ENCODE measurements at places on chromosomes 4 and X.

DNA sequence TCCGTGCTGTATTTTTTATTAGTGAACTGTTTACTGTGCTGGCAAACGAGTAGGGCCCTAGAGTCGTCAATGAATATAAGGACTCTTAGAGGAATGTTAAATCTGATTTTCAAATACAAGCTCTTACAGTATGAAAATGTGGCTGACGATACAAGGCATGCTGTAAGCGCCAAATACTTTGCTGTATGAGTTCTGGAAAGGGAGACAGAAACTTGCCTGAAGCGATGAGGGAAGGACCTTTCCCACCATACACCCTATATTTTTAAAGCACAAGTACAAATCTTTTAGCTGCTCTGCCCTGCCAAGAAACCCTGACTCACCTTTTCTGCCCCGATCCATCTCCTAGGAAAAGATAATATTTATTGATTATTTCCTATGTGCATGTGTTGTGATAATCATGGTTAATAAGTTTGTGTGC lies 15.7 kb upstream of the RUFY3 start:
- no peak for DNase-seq

DNA sequence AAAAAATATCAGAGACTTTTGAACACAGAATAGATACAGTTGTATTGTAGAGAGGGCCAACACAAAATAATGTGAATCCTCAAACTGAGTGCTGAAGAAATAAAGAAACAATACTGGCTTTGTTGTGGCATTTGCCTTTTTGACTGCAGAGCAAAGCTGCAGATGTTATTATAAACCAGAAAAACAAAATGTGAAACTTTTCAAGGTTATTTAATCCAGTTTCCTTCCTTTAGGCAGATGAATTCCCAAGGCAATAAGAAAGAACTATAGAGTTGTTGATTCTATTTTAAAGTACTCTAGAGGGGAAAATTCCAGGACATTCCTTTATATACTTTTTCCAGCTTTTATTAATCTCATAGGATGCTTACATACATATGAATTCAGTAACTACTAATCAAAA lies 186.8 kb downstream of the NDST4 start:
- DNase-seq: no peak

DNA sequence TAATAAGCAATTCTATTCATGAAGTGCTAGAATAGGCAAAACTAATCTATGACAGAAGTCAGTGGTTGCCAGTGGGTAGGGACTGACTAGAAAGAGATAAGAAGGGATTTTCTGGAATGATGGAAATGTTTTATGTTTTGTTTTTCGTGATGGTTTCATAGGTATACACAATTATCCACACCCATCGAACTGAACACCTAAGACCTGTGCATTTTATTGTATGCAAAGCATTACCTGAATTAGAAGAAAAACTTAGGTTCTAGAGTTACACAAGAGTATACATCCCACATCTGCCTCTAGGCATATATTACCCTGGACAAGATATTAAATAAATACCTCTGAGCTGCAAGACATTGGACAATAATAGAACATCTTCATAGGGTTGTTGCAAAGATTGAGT lies 205.2 kb downstream of the SOWAHB start:
- no peak for DNase-seq

- no peak for DNase-seq
Observed at GRCh38 chr4:154916068-154916467, 135.0 kb downstream of the RBM46 start.

GRCh38 chr4:107736924-107737448 lies 17.0 kb upstream of the PAPSS1 start:
- DNase-seq: peak; percentile 54

- DNase-seq: no peak
Observed at GRCh38 chr4:140903522-140904475, 147.6 kb upstream of the TBC1D9 start.

DNA sequence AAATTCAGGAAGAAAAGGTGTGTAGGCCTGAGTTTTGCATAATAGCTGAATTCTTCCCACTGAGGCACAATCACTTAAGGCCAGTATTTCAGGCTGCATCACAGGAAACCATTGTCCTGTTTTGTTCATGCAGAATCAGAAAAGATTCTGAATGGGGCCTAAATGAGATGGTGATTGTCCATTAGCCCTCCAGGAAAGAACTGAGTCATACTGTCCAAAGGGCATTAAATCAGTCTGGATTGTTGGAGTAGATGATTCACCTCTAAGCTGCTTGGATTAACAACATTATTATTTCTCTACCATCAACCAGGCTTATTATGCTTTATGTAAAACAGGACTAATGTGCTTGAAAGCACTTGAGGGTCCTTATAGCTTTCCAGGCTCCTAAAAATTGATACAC lies 36.2 kb downstream of the CT47B1 start:
- DNase-seq: no peak

DNA sequence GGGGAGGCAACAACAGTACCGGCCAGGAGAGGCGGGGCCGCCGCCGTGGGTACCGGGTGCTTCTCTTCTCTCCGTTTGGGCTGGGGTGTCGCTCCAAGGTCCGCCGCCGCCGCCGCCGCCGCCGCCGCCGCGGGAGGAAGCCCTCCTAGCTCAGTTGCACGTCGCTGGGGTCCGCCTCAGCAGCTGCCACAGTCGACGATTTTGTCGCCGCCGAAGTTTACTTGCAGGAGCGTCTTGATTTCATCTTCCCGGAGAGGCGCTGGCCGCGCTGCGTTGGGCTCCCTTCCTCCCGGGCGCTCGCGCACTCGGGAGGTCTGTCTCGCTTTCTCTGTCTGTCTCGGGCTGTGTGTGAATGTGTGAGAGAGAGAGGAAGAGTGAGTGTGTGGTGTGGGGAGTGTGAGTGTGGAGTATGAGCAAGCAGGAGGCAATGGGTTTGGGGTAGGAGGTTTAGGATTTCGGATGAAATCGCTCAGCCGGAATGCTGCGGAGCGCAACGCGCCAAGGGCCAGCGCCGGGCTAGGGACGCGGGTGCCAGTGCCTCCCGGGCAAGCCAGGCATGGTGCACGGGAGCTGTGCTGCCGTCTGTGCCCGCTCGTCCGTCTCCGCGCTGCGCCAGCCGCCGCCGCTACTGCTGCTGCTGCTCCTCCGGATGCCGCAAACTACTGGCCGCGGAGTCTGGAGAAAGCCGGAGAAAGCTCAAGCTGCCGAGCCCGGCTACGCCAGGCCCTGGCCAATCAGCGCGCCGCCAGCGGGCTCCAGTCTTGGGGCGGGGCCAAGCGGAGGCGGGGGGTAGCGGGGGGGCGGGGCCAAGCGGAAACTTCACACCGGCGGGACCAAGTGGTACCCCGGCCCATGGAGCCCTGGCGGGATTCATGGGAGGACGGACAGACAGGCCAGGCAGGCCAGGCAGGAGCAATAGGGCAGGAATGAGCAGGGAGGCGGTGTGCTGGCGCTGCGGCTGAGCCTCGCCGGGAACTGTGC lies at the start of gene PCDH19:
Gene PCDH19, minus strand, starts transcription at position 664 of the 981 bp plus-strand sequence. CDS start 1,676 bp downstream, outside the sequence.
- no peak for DNase-seq

DNA sequence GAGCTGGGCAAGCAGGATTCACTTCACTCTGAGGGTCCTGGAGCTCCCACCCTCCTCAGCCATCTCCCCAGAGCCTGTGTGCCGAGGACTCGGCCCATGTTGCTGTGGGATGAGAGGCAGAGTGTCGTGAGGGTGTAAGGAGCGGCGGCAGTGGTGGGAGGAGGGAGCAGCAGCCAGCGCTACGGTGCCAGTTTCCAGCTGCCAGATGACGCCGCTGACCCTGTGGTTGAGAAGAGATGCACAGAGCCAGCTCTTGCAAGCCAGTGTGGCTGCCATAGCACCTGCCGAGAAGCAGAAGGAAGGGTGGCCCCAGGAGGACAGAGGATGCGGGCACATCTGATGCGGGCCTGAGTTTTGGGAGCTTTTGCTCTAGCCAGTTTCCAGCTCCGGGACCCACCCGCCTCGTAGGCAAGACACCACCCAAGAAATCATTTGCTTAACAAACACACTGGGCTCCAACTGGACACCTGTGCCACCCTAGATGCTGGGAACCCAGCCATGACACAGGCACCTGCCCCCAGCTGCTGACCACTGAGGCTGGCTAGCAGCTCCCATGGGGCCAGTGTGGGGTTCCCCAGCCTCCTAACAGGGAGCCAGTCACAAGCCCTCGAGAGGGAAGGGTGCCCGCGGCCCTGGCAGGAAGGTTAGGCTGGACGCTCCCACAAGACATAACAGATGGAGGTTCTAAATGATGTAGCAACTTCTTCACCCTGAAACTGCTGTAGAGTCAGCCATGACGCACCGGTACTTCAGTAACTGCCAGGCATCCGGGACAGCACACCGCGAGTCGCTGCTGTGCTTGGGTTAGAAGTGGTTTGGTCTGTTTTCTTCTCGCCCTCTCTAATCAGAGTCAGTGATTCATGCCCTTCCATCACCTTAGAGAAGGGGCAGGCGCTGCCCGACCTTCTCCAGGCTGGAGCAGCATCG lies 8.9 kb downstream of the MSANTD1 start:
- no peak for DNase-seq

GRCh38 chrX:74187211-74187610 lies 116.8 kb upstream of the ZCCHC13 start:
- no peak for DNase-seq

- DNase-seq: no peak
Observed at GRCh38 chr4:55547466-55547770, 709 bp upstream of the CLOCK start.

GRCh38 chrX:78687586-78687985 lies 28.5 kb upstream of the RTL3 start:
- no peak for DNase-seq

DNA sequence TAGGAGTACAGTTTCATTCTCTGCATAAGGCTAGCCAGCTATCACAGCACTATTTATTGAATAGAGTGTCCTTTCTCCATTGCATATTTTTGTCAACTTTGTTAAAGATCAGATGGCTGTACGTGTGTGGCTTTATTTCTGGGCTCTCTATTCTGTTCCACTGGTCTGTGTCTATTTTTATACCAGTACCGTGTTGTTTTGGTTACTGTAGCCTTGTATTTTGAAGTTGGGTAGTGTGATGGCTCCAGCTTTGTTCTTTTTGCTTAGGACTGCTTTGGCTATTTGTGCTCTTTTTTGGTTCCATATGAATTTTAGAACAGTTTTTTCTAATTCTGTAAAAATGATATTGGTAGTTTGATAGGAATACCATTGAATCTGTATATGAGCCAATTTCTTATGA lies 182.1 kb upstream of the DIAPH2 start:
- DNase-seq: no peak

DNA sequence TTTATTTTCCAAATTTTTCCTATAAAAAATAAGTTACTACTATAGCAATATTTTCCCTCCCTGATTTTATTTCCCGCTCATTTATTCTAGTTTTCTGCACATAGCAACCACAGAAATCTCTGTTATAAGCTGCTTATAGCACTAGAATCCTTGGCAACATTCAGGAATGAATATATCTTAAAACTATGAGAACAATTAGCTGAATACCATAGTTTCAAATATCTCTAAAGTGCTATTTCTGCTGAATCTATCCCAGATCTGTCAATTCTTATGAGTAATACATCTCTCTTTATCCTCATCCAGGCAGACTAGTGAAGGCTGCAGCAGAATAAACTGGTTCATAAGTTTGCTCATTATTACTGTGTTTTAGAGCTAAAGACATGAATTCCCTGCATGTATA lies 622.9 kb upstream of the DIPK2B start:
- DNase-seq: no peak

DNA sequence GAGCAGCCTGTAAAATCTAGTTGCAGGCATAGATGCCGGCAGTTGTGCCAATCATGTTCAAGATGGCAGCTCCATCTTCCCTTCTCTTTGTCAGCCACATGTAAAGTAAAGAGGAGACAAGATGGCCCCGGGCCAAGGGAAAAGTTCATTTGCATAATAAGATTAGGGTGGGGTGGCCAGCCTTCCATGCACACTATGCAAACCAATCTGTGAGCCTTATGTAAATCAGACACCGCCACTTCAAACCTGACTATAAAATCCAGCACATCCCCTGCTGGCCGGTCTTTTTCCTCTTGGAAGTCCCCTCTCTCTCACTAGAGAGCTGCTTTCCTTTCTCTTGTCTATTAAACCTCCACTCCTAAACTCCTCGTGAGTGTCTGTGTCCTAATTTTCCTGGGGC lies 78.9 kb upstream of the CBR4 start:
- no peak for DNase-seq

GRCh38 chrX:44431194-44431593 lies 87.7 kb upstream of the EFHC2 start:
- DNase-seq: no peak

GRCh38 chr4:10117359-10118047 lies 904 bp upstream of the WDR1 start:
- DNase-seq: peak; percentile 51

GRCh38 chr4:77826275-77826674 lies 7.1 kb upstream of the CNOT6L start:
- no peak for DNase-seq

DNA sequence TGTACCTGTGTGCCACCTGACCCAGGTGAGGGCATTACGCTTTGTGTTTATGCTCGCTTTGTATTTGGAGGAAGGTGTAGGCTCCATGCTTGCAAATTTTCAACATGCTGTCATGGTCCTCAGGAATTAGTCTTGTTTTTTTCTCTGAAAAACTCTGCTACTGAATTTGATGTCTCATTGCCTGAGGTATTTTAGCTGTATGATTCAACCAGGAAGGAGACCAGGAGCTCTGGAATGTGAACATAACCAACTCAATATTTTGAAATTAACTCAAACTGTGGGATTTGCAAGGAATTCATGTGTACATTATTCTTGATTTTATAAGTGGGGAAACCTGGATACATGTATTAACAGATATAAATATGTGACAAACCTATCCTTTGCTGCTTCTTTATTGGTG lies 134.1 kb downstream of the SLC4A4 start:
- no peak for DNase-seq

DNA sequence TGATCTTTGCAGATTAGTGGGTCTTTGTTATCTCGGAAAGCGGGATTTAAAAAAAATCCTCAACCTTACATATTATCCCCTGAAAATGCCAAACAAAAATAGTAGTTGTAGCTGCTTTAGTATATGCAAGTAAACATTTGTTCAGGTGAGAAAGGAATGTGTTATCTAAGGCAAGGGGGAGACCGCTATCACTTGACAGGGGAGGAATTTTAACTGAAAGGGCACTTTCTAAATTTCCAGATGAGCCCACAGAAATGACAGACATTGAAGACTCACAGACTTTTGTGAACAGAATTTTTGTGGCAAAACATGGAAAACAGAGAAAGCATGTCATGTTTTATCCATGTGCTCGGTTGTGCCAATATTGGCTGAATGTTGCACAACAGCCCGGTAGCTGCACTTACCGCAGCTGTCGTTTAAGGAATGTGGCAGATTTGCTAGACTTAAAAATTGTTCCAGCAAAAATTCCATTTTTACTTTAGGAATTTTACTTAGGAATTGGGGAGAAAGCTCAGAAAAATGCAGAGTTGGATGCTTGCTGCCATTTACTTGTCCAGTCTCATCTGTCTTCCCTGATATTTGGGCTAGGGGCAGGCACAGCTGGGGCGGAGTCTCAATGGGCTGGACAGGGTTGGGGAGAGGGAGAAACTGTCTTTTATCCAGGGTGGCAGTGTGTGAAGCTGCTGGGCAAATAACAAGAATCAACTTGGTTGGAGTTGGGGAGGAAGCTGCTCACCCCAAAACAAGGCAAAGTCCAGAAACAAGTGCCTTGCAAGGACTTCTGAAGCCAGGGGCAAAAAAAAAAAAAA lies 94.6 kb upstream of the RPS6KA3 start:
- no peak for DNase-seq
